Activated gamma-delta T cell treated with anti-CD3 and anti-CD28 coated beads, Interleukin-2, amount 50 U/mL, for 16 hours (primary cell): ENCODE measurements at places on chromosomes 12 and 14.

DNA sequence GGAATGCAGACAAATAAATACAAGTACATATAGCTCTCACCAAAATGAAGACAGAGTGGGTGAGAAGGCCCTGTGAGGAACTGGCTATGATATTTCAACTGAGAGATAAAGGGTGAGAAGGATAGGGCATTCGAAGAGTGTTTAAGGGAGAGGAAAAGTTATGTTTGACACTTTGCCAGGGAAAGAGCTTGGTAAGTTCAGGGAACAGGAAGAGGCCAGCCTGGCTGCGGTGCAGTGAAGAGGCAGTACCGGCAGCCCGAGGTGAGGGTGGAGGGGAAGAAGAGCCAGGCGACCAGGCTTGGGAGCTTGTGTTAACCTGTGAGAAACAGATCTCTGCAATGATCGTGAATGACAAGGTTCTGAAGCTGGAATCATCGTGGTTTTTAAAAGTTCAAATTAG is 84.7 kb upstream of the RFX4 start:
- no peak for DNase-seq

DNA sequence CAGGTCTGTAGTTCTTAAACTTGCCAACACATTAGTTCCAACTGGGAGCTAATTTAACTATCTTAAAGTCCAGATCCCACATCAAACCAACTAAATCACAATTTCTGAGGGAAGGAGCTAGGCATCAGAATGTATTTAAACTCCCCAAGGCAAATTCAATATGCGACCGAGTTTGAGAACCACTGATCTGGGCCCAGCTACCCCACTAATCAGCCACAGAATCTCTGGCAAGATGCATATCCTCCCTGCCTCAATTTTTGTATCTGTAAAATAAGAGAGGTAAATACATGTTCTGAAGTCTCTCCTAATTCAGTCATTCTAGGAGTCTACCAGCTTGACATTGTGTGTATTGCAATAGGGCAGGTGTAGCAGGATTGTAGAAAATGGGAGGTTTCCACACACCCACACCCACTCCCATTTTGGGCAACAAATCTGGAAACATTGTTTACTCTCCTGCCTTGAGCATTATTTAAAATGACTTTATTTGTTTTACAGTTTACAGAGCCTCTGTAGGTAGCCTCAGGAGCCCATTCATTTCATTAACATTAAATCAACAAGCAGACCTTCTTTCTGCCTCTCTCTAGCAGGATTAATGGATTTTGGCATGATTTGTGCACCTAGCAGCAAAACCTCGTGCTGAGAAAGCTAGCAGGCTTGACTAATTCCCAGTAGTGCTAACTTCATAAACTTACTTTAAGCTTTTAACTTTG is 15.6 kb downstream of the LGR5 start:
- no peak for DNase-seq

- no peak for DNase-seq
Observed at GRCh38 chr12:8958066-8958465, 8.6 kb upstream of the M6PR start.

GRCh38 chr14:103686831-103687485 is 28.3 kb downstream of the XRCC3 start:
- no peak for DNase-seq

- no peak for DNase-seq
Observed at GRCh38 chr12:40312982-40313576, 88.3 kb downstream of the LRRK2 start.
